NCI-H1417 treated with DMSO at 0.1 percent for 48 hours (cell line): ENCODE measurements at places on chromosomes 11 and 22.

GRCh38 chr11:70108250-70108649 lies 30.1 kb downstream of the ANO1 start:
- no peak for DNase-seq

GRCh38 chr22:26238596-26238995 lies 69.3 kb downstream of the SEZ6L start:
- no peak for DNase-seq

- no peak for DNase-seq
Observed at GRCh38 chr11:27830206-27830605, 130.0 kb upstream of the BDNF start.

GRCh38 chr11:72642043-72642883 lies 32.0 kb downstream of the PDE2A start:
- DNase-seq = no peak

GRCh38 chr22:30694171-30694639 lies 469 bp upstream of the OSBP2 start:
- no peak for DNase-seq

- DNase-seq = no peak
Observed at GRCh38 chr11:120173019-120173705, 35.2 kb upstream of the TRIM29 start.

DNA sequence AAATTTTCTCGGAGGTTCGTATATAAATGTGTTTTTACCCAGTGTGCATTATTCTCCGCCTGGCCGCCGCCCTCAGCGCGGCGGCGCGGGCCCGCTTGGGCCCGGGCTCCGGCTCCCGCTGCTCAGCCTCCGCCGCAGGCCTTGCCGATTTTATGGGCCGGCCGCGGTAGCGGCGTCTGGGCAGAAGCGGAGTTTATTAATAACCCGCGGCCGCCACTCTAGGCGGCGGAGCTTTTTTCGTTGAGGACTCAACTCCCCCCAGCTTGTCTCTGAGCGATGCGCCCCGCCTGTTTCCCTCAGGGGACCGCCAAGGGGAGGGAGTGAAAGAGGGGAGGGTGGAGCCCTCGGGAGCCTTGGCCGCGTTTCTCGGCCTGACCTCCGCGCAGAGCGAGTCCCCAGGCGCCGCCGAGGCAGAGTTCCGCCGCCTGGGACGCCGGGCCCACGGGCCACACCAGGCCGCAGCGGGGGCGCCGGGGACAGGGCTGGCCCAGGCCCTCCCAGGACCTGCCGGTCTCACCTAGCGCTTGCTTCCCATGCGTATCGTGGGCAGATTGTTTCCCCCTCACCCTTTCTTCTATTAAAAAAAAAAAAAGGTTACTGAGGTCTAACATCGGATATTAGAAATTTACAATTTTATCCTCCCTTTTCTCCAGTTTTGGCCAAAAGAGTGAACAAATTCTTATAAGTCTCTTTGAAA lies 399 bp downstream of the ZNF143 start:
- peak; percentile 78 for DNase-seq

GRCh38 chr22:23065069-23065451 lies 5.3 kb upstream of the GNAZ start:
- DNase-seq = peak; percentile 1

- DNase-seq = no peak
Observed at GRCh38 chr11:30006876-30007275, 10.0 kb downstream of the KCNA4 start.

DNA sequence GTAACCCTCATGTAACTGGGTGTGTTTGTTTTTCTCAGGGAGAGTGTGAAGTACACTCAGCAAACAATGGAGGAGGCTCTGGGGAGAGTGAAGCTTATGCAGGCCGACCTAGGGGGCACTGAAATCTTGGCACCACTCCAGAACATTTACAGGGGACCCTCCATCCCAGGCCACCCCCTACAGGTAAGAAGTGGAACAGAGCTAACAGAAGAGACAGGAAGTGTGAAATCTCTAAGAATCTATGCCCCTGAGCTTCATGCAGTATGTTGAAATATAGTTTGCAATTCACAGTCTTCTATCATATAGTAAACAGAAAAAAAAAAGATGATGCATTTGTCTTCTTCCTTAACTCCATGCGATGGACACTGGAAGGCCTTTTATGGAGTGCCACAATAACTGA lies 8.4 kb downstream of the VWA5A start:
- peak; percentile 4 for DNase-seq

DNA sequence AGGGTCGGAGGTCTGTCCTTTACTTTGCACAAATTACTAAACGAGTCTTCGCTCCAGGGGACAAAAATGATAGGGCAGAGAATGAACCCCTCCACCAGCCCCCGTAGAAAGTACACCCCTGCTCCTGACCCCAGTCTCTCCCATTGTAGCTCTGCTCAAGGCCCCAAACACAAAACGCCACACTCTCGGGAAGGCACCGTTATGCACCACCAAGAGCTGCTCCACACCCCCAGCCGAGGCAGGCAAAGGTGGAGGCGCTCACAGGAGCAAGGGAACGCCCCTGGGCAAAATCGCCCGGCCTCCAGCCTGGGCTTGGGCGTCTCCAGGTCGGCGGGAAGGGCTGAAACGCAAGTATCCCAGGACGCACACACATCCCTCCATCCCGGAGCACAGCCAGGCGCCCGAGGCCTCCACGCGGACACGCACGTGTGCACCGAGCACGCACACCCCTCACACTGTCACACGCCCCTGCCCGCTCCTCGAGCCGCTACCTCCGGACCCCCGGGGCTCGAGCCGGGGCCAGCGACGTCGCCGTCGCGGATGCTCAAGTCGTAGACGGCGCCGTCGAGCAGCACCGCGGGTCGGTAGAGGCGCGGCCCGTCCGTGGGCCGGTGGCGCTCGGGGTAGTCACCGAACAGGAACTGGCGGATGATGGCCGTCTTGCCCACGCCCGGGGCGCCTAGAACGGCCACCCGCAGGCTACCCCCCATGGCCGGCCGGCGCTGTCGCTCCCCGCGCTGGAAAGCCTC lies 786 bp downstream of the RASL10A start:
- DNase-seq = no peak

GRCh38 chr11:47378836-47379170 lies 456 bp upstream of the SPI1 start:
- no peak for DNase-seq

- DNase-seq = no peak
Observed at GRCh38 chr11:36890121-36890679, 292.2 kb upstream of the RAG2 start.

GRCh38 chr22:26610996-26611395 lies 6.8 kb downstream of the CRYBB1 start:
- DNase-seq = no peak

GRCh38 chr11:2883979-2884815 lies 1.4 kb downstream of the CDKN1C start:
- no peak for DNase-seq
